Cortex of kidney (tissue), 1 donor: ENCODE measurements at places on chromosomes 2 and 18.

DNA sequence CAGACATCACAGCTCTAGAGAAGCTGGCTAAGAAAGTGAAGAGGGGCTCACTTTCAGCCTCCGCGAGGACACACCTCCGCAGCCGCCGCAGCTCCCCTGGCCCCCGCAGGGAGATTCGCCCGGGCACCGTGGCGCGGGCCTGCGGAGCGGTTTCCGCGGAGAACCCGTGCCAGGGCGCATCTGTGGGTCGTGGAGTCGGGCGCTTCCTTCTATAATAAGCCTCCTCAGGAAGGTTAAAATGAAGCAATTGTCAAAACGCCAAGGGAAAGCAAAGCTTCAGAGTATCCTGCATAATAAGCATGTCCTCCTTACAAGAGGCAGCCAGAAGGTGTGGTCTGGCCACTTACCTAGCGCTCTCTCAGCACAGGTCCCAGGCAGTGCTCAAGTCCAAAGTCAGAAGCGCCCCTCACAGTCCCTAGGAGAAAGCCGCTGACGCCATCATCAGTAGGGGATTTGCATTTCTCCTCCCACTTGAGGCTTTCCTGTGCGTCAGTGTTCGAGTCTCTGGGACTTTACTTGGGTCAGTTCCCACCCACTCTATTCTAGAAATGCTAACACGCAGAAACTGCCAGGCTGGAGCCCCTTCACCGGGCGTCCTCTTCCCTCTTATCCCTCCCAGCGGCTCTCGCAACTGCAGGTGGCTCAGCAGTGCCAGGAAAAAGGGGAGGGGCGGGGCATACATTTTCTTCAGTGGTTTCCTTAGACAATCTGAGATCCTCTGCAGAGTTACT, at the start of gene STAT4:
STAT4 (minus strand) TSS at position 395 of the 731 bp plus-strand sequence. CDS start 2,791 bp downstream, outside the sequence.
- no peak for DNase-seq

DNA sequence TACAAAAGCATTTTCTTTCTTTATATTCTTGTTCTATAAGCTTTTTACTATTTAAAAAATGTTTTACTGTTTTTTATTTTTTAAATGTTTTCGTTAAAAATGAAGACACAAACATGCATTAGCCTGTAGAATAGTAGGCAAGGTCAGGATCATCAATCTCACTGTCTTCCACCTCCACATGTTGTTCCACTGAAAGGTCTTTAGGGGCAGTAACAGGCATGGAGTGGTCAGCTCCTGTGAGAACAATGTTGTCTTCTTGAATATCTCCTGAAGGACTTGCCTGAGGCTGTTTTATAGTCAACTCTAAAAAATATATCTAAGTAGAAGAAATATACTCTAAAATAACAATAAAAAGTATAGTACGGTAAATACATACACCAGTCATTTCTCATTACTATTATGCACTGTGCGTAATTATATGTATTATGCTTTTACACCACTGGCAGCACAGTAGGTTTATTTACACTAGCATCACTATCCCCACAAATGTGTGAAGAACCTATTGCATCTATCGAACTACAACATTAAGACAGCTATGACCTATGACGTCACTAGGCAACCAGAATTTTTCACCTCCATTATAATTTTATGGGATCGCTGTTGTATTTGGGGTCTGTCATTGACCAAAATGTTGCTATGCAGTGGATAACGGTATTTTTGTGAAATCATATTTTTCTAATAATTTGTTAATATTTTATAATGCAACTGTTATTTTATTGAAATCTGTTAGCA, 764.3 kb downstream of the METTL4 start:
- no peak for DNase-seq

GRCh38 chr18:52850031-52850560, 510.1 kb downstream of the DCC start:
- no peak for DNase-seq

- no peak for DNase-seq
Observed at GRCh38 chr2:70304498-70304897, 2.6 kb upstream of the FAM136A start.

GRCh38 chr2:223000872-223001796, 50.9 kb upstream of the KCNE4 start:
- no peak for DNase-seq

DNA sequence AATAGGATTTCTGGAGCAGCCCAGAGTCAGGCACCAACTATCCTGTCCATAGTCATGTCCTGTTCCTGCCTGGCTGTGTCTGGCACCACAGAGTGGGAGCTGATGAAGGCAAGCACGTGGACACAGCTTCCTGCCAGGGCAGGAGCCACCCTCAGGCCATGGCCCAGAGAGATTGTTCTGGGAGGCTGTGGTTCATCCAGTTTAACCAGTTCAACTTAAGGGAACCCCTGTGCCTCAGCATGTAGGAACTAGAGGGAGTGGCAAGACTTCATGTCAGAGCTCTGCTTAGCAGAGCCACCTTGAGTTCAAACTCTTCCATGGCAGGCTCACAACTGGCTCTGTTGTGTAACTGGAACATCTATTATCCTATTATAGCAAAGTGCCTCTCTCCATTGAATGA, 73.2 kb upstream of the NCKAP5 start:
- DNase-seq = no peak

GRCh38 chr2:112483831-112484230, 1.9 kb downstream of the TTL start:
- no peak for DNase-seq

GRCh38 chr2:207130958-207131521, 34.7 kb downstream of the KLF7 start:
- no peak for DNase-seq

DNA sequence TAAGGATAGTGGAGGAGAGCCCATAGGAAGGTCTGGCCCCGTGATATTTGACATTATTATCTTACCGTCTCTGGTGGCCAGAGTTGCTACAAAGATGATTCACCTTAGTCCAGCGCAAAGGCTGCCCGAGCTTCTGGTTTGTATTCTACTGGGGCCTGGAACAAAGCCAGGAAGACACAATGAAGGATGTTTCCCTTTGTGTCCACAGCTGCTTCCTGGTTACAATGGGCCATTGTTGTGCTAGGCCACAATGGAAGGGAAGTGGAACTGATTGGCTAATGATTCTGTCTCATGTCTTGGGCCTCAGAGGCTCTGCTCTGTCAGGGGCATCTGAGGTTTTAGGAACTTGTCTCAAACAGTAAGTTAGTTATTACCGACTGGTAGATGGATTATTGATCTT, 132.2 kb downstream of the TDRD15 start:
- DNase-seq = no peak

- no peak for DNase-seq
Observed at GRCh38 chr2:83994633-83995179, 464.4 kb downstream of the SUCLG1 start.

GRCh38 chr2:28752631-28753376, 1.2 kb downstream of the PPP1CB start:
- DNase-seq = no peak

- DNase-seq = no peak
Observed at GRCh38 chr2:64643838-64644457, 9.8 kb downstream of the SERTAD2 start.

GRCh38 chr2:230225486-230225885, at the start of gene SP140:
SP140 (plus strand) TSS chr2:230225736; CDS start chr2:230225845, 109 bp downstream.
- no peak for DNase-seq

GRCh38 chr2:128984081-128984480, 665.4 kb upstream of the HS6ST1 start:
- no peak for DNase-seq

- DNase-seq = no peak
Observed at GRCh38 chr2:197538412-197538811, 22.5 kb downstream of the MOB4 start.

GRCh38 chr2:196256585-196256984, 85.2 kb upstream of the STK17B start:
- no peak for DNase-seq

DNA sequence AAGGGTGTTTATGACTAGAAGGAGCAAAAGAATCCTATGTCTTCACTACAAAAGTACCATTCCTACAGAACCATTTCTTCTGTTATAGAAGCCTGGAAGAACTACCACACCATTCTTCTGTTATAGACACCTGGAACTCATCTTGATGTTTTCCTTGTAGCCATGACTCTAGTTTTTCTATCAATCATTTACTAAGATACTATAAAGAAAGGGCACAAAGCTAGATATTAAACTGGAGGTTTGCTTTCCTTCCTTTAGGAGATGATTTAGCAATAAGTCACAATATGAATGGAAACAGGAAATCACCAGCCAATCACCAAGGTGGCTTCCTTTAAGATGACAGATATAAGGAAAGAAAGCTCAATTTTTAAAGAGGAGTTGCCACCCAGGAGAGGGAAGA, 100.3 kb upstream of the NEUROD1 start:
- DNase-seq = no peak

- DNase-seq = no peak
Observed at GRCh38 chr2:1816414-1816911, 72.1 kb upstream of the PXDN start.
